ENCODE measurements at places on chromosomes 2 and 18.

DNA sequence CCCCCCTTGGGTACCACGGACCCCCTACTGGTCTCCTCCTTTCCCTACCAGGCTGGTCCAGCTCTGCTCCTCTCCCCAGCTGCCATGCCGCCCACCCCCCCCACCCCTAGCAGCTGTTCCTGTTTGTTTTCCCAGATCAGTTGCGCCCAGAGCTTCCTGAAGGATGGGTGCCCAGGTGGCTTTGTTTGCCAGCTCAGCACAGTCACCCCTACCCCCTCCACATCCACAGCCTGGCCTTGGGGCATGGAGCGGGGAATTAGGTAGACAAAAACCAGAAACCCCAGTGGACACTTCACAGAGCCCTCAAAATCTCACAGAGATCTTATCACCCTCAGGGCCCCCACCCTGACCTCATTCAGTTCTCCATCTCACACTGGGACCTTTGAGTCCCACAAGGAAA lies 3.7 kb upstream of the CRYBA2 start:
- DNase-seq = no peak

GRCh38 chr2:186256540-186256939 lies 229.5 kb upstream of the ZC3H15 start:
- DNase-seq = no peak

DNA sequence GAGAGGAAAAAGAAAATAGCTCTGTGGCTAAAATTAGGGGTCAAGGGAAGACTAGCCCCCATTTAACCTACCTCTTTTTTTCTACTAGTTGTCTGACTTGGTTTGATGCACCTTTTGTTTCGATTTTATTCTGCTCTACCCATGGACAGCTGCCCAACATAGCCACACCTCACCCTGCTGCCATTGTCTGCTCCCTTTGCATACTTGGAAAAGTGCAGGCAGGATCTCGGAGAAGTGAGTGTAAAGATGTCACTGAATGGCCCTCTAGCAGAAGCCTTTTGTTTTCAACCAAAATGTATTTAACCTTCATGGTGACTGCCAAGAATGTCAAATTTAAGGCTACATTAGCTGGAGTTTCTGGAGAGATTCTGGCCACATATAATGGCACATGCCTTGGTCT lies 62.9 kb downstream of the SETBP1 start:
- DNase-seq = no peak

DNA sequence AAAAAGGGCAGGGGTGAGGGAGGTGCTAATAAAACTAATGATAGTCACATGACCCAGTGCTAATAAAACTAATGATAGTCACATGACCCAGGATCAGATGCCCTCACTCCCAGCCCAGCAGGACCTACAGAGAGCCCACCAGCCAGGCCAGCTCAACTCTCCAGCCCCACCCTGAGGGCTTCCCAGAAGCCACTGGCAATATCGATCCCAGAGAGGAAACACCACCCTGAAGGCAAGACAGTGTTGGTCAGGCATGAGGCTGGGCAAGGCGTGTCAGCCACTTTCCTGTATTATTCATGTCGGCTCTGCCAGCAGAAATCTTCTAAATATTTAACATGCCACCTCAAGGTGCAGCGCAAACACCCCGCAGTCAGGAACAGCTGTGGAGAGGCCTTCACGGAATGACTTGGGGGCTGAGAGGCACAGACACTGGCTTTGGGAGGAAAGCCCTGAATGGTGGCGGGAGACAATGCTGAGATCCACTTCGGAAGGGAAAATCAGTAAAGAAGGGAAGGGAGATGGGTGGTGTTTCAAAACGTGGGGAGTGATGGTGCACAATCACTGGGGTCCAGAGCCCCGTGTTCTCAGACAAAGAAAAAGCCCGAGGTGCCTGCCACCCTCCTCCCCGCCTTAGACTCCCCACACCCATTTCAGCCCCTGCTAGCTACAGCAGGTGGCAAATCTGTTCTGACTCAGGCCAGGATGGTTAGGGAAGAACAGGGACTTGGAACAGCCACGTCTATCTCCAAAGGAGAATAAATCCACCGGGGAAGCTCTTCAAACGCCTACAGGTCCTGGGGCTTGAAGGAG lies 1.4 kb downstream of the REEP1 start:
- DNase-seq = no peak

DNA sequence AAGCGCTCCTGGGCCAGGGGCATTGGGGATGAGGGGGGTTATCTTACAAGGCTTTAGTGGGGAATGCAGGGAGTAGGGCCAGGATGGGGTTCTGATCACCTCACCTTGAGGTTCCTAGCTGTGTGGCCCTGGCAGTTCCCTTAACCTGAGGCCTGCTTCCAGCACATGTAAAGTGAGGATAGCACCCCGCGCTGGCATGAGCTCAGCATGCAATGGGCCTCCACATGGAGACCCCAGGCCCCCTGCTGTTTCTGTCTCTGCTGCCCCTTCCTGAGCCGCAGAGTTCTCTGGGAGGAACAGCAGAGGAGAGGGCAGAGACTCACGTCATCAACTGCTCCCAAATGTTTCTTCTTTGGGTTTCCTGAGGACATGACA lies 8.6 kb upstream of the TEX51 start:
- DNase-seq = no peak

- DNase-seq = no peak
These were observed 160.2 kb upstream of the ALKAL2 start for GRCh38 chr2:447902-448665.

DNA sequence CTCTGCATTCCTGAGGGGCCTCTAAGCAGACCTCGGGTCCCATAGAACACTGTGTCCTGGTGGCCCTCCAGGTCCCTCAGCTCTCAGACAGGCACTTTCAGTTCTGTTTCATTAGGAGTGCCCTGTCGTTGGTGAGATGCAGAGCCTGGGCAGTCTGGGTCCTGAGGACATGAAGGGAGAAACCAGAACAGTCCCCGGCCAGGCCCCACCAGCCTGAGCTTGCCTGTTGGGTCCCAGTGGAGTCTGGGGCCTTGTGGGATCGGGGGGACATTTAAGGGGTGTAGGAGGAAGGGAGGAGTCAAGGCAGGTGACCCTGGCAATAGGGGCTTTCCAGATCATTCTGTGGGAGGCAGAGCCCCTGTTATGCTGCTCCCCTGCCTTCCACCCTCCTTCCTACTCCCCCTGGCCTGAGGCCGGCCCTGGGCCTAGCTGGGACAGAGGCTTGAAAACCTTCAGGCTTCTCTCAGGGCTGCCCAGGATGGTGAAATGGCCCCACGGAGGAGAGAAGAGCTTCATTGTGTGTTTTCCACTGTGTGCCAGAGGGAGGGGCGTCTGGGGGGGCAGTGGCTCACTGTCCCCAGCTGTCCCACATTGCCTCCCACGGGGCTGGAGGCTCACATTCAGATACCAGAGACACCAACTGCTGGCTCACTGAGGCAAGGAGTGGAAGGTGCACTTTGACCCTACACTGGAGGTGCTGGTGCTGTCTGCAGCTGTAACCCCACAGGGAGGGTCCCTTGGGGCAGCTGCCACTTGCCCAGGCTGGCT lies 26.6 kb upstream of the CATIP start:
- no peak for DNase-seq

GRCh38 chr2:219358170-219359075 lies 25.9 kb upstream of the RESP18 start:
- DNase-seq = no peak

Data from stimulated activated CD4-positive, alpha-beta T cell treated with anti-CD3 and anti-CD28 coated beads, Interleukin-1b, Interleukin-23, amount 100 ng/mL, for 4 hours (primary cell).